ENCODE measurements at places on chromosomes 16 and 17.

DNA sequence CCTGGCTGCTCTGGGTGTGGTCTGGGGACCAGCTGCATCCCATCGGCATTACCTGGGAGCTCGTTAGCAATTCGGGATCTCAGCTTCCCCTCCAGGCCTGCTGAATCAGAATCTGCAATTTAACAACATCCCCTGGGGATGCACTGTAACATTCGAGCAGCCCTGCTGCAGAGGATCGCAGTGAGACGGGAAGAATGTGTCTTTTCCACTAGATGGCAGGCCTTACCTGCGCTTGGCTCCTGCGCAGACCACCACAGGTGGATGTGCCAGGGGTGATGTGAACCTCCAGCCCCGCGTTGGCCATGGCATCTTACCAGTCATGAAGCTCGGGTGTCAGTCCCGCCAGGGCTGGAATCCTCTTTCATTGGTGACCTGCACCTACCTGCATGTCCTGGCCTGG, 209.9 kb downstream of the PRKCB start:
- no peak for DNase-seq

DNA sequence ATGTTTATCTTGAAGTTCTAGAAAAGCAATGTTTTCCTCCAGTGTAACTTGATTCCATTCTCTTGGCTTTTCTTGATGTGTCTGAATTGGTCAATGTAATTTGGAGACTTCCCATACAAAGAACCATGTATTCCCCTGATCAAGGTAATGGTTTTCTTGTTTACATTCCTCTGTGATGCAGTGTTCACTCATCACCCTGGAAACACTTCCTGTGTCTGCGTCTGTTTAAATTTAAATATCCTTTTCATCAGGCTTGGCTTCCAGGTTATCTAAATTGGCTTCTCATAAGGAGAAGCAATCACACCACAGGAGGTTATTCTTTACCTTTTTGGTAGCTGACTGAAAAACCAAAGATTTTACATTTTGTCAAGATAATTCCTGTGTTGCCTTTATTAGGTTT, 237.3 kb upstream of the WSCD1 start:
- DNase-seq = no peak

DNA sequence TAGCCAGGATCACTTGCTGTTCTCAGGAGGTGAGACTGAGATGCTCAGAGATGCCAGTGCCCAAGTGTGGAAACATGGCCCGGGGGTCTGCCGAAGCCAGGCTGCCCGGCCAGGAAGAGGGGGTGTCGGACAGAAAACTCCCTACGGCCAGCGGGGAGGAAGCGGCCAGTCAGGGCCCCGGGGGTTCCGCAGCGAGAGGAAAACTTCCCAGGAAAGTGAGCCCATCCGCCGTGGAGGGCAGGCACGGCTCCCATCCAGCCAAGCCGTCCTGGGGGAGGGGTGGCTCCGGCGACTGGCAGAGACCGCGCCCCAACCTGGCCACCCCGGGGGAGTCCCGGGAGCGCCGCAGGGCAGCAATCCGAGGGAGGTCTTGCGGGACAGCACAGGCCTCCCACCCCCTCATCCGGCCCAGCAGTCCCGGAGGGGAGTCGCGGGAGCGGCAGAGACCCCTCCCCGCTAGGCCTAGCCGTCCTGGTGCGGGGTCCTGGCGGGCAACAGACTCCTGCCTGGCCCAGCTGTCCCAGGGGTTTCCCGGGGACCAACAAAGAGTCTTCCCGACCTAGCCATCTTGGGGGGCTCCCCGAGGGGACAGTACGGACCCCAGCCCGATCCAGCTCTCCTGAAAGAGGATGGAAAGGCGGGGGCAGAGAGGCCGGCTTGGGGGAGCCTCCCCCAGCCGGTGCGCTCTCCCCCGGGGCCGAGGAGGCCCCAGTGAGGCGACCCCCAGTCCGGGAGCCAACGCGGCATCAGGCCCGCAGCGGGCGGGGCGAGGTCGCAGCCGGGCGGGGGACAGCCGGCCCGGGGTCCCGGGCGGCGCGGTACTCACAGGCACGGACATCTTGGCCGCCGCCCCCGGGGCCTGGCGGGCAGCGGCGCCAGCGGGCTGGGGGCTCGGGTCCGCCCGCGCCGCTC, 13.8 kb upstream of the BCAR1 start:
- DNase-seq = no peak

- peak; percentile 83 for DNase-seq
Observed at GRCh38 chr17:64028874-64029464, 8.5 kb upstream of the ICAM2 start.

GRCh38 chr16:70670175-70670574, 15.7 kb downstream of the MTSS2 start:
- DNase-seq = no peak

DNA sequence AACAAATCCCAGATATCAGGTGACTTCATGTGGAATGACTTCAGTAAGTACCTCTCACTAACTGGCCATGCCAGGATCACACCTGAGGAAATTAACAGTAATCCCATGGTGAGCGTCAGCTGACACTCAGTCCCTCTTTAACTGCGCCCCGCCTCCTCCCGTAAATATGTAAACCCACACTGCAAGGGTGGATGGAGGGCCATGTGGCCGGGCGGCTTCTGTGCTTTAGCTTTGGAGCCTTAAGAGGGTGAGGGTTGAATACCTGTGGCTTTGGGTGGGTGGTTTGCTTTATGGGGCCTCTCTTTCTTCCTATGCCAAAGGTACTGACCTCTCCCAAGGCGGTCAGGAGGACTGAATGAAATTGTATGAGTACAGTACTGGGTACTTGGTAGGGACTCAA, 141.7 kb downstream of the MRM1 start:
- no peak for DNase-seq

DNA sequence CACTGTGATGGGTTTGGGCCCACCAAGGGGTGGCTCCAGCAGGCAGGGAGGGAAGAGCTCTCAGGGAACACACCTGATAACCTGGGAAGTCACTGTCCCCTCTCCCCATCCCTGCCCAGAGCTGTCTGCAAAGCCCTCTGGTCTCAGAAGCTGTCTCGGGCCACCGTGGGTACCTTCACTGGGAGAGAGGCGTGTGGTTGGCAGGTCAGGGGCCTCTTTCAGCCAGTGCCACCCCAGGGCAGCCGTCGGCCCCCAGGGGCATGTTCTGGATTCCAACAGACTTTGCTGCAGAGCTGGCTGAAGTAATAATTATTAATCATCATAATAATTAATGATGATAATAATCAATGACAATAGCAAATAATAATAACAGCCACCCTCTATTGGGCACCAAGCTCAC, 21.1 kb downstream of the MGAT5B start:
- DNase-seq = no peak

DNA sequence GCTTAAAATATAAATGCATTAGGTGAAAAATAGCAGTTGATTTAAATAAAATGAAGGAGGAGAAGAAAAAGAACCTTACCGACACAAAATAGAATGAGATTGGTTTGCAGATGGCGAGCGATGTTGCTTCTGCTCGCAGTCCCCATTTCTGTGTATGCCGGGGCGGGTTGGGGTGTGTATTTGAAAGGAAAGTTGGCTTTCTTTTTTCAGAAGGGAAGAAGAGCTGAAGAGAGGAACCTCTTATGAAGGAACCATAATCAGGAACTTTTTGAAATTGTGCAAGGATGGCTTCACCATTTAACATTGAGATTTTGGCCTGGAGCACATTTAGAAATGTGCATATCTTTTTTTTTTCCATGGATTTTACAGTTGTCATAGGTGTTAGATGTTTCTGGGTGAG, at the start of gene IGSF6:
TSS of gene IGSF6 (minus strand) at position 156 of the 400 bp plus-strand sequence. CDS start at position 146, 10 bp downstream.
- DNase-seq = no peak

GRCh38 chr16:78286065-78286464, 186.6 kb downstream of the WWOX start:
- no peak for DNase-seq

DNA sequence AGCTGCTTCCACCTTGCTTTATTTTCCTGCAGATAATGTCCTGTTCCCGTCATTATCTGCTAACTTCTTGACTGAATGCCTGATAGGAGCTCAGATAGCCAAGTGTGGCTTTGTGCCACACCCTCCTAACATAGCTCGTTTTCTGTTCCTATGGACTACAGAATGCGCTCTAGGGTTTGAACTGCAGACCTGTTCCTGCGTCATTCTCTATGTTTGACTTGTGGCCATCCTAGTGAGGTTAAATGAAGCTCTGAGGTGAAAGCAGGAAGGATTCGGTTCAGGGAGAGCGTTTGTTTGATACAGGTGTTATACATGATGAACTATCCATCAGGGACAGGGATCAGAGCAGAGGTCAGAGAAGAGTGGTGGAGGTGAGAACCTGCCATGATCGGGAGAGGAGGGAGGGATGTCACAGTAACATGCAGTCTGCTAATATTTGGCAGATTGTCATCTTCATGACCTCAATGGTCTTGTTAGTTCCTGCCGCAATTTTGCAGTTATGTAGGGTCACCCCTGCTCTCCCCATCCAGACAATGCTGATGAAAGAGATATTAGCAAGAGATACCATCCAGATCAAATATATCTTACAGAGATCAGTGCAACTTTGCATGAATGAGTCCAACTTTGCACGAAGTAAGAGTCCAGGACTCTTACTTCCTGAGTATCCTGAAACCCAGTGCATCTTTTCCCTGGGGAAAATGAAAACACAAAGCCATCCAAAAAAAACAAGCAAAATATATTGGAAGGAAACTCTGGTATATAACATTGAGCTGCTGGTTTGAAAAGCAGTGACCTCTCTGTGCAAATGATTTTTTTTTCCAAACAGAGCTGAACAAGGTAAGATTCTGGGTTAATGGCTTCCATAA, 32.8 kb downstream of the MPHOSPH6 start:
- DNase-seq = no peak

DNA sequence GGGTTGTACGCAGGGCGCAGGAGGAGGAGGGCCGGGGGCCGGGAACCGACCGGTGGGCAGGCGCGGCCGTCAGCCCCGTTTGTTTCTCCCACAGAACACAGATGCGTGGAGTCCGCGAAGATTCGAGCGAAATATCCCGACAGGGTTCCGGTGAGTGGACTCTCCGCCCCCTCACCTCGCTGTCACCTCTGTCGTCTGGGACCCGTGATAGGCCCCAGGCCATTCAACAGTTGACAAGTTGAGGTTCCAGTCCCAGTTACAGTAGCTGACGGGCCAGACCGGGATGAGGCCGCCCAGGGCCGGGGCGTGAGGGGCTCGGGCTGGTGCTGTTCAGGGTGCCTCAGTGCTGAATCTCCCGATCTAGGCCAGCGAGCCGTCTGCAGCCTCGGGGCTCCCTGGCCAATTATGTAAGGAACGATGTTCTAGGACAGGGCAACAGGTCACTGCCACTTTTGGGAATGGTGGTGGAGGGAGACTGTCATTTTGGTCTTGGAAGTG, 628 bp downstream of the GABARAPL2 start:
- no peak for DNase-seq

- DNase-seq = no peak
Observed at GRCh38 chr16:591892-592517, 2.1 kb downstream of the RAB40C start.

GRCh38 chr16:1992704-1993317, 3.0 kb downstream of the SYNGR3 start:
- no peak for DNase-seq

GRCh38 chr16:6300523-6300922, 1032.1 kb upstream of the RBFOX1 start:
- no peak for DNase-seq

- no peak for DNase-seq
Observed at GRCh38 chr17:57270801-57271245, 14.5 kb downstream of the MSI2 start.

Data from stimulated activated effector memory CD8-positive, alpha-beta T cell treated with anti-CD3 and anti-CD28 coated beads, Interleukin-12 subunit alpha, Interleukin-12 subunit beta, amount 100 ng/mL, for 72 hours (primary cell).